ENCODE measurements at places on chromosomes 12 and 14. TPM values are rescaled to one million over a fixed set of nuclear protein-coding genes. Genes with fewer than 3 reads are reported as not detected.

The SPPL3 gene
- 18.8 TPM for polyA plus RNA-seq

The FSCB gene
- not detected for polyA plus RNA-seq

The KRT82 gene
- polyA plus RNA-seq, result not detected

GRCh38 chr14:32733015-32733414, 205.7 kb upstream of the NPAS3 start:
- no peak overlapping the region for H3K27ac ChIP-seq
- H3K4me1 ChIP-seq, result no peaks in the 10 kb centered on the region
- peaks cover 11% of the 10 kb centered on the region for H3K36me3 ChIP-seq

DNA sequence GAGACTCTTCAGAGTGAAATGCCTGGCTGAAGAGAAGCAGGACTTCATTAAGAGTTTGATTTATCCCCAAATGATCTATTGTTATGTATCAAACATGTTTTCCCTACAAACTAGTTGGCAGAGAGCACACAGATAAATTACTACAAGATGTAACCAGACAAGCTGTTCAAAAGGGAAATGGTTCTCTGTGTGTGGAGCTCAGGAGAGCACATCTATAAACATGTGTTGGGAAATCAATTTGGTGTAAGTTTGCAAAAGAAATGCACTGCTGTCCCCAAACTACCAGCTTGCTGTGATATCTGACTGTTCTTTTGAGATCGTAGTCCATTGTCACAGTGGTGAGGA, 159.2 kb downstream of the PAH start:
- no peak overlapping the region for H3K4me3 ChIP-seq
- H3K27ac ChIP-seq, result no peak overlapping the region
- no peaks in the 10 kb centered on the region for H3K27me3 ChIP-seq

DNA sequence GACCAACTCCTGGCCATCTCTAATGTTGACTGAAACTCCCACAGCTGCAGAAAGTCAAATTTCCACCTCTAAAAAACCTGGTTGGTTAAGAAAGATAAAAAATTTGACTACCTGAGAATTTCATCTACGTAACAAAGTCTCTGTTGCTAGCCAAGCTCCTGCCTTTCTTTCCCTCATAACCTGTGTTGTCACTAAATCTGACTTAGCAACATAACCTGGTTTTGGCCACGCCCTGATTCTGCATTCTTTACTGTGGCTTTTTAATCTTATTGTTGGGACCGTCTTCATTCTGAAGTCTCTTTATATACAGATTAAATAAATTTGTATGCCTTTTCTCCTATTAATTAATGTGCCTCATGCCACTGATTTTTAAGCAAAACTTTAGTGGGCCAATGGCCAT, 16.1 kb upstream of the CD69 start:
- H3K27me3 ChIP-seq, result no peaks in the 10 kb centered on the region
- no peaks in the 10 kb centered on the region for H3K4me1 ChIP-seq
- H3K36me3 ChIP-seq, result no peaks in the 10 kb centered on the region
- no peak for DNase-seq
- H3K27ac ChIP-seq, result no peak overlapping the region
- no peak overlapping the region for H3K4me3 ChIP-seq

GRCh38 chr14:76826122-76826521, at the start of gene LRRC74A:
Gene LRRC74A, plus strand, starts transcription at chr14:76826408. Its CDS starts 290 bp downstream, at chr14:76826698.
- no peak within 1 kb of the TSS for H3K4me3 ChIP-seq
- H3K4me1 ChIP-seq, result no peaks in the 10 kb centered on the region
- no peak for DNase-seq
- no peak within 1 kb of the TSS for H3K27ac ChIP-seq
- H3K36me3 ChIP-seq, result no peaks in the 10 kb centered on the region

DNA sequence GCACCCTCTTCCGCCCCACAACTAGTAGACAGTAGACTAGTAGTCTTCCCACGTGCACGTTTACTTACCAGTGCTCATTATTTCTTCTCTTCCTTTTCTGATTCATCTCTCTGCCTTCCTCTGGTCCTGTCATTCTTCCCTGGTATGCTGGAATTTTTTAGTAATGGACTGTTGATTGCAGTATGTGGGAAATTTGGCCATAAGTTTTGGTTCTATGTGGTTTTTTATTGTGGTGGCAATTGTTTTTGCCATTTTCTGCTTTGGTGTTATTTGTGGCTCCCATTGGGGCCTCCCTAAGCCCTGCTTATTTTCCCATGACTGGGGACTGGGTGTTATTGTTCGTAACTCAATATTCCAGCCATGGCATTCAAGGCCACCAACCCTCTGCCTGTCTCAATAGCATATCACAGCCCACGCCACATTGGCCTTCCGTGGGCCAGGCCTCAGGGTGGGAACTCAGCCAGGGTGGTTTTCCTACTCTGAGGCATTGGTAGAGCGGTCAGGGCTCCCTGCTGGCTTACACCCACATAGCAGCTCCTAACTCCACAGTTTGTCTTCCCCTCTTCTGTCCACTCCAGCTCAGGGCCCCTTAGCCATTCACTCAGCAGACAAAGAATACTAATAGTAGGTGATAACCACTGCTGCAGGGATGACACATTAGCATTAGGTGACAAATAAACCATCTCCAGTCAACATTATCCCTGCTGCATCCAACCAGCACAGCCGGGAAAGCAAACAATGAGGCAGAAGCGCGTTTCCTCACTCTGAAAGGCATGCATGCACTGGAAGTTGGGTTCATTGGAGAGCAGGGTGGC, 321.5 kb downstream of the CACNA1C start:
- H3K27me3 ChIP-seq, result no peaks in the 10 kb centered on the region
- H3K4me3 ChIP-seq, result no peak overlapping the region
- H3K4me1 ChIP-seq, result peaks cover 11% of the 10 kb centered on the region
- DNase-seq, result no peak
- no peak overlapping the region for H3K27ac ChIP-seq
